K562 (cell line): ENCODE measurements at places on chromosomes 12 and 14. TPM values are rescaled to one million over a fixed set of nuclear protein-coding genes. Genes with fewer than 3 reads are reported as not detected.

- DNase-seq = no peak
Observed at GRCh38 chr12:70309348-70309747, 56.7 kb upstream of the KCNMB4 start.

DNA sequence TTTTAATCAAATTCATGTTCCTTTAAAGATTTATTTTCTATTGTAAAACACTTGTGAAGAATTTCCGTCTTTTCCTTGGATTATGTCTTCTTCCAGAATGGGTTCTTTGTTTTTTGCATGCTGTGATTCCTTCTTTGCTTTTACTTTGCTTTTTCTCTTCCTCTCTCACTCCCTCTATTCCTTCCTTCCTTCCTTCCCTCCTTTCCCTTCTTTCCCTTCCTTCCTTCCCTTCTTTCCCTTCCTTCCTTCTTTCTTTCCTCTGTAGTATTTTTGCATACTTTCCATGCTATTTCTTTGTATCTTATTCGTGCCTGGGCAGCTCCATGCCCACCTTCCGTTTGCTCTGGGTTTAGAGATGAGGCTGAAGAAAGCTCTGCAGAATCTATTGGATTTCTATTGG, 21.6 kb upstream of the FGF23 start:
- DNase-seq = no peak

DNA sequence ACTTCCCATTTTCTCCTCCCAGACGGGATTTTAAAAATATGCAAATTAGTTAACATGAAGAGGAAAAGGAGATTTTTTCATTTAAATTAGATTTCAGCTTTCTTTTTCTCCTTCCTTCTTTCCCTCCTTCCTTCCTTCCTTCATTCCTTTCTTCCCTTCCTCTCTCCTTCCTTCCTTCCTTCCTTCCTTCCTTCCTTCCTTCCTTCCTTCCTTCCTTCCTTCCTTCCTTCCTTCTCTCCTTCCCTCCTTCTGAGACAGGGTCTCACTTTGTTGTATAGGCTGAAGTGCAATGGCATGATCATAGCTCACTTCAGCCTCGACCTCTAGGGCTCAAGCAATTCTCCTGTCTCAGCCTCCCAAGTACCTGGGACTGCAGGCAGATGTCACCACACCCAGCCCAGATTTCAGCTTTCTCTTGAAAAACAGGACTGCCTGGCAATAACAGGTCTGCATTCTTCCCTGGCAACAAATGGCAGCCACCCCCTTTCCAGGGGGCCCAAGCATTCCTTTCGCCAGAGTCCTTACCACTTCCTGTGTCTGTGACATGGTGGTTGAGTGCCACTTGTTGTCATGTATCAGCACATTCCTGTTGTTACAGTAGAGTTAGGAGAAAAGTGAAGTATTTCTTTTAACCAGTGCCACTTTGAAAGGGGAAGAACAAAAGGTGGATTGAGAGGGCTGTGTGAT, 119.1 kb downstream of the PTPN11 start:
- no peak for DNase-seq

DNA sequence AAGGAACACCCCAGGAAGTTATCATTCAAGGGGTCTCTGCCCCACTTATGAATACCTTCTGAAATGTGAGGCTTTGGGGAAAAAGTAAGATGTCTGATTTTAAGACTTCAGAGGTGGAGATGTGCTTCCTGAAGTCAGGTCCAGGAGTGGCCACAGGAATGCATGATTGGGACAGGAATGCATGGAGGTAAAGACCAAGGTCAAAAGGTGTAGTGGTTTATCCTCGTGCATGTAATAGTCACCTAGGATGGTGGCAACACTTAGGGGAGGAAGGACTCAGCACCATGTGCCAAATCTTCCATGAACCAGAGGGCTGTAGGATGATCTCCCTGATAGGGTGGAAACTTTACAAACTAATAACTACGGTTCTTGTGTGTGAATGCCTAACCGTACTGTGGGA, 217.3 kb downstream of the C12orf75 start:
- no peak for DNase-seq

DNA sequence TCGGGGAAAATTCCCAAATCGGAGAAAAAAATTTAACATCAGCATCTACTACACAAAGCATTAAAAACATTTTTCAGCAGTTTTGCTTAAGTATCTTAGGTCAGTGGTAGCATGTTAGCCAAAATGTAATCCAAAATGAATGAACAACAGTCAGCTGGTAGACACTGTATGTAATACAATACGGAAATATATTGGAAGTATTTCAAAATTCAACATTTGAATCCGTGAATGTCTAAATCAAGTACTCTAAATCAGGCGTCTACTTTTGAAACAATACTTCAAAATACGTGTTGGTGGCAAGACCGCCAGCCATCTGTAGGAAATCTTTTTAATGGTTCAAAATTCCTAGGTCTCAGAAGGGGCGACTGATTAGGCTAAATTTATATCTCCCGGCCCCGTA, 1.1 kb downstream of the SCAF11 start:
- DNase-seq = no peak

DNA sequence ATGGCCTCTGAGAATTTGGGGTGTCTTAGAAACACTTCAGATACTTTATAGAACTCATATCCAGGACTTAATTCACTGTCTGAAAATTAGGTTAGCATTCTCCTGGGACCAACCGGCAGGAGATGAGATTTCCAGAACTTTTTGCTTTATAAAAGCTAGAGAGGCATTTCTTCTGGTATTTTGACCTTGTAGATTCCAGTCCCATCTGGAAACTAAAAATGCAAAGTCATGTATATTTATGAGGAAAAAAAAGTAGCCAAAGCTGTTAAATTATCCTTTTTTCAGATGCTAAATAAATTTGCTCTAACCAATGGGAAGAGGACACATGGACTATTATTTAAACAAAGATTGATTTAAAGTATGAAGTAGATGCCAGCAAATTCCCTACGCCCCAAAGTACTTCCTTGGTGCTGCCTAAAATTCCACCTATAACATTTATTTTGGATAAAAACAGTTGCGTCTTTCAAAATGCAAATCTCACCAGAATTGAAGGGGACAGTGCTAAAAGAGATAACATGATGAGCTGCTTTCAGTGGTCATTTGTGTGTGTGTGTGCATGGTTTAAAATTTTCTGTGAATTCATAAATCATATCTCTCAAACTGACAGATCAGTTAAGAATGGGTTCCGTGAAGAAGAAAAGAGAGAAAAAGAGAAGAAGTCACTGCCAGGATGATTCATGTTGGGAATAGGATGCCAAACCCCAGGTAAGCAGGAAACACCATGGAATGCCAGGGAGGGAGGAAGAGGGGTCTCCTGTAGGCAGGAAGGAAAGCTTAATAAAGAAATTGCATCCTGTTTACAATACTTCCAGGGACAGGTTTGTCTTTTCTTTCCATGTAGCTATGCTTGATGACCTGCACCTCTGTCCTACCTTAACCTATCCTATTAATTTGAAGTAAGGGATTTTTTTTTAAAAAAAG, 97.7 kb upstream of the RGS6 start:
- no peak for DNase-seq

Gene OR6C2
- total RNA-seq = not detected in 2 replicates

Gene MAP1LC3B2
- total RNA-seq = 1.7 and 2.0 TPM in 2 replicates

Gene TAS2R20
- total RNA-seq = 0.74 and 0.93 TPM in 2 replicates
